H1 (cell line): ENCODE measurements at places on chromosomes 7 and 10. TPM values are rescaled to one million over a fixed set of nuclear protein-coding genes. Genes with fewer than 3 reads are reported as not detected.

MNX1 gene
- total RNA-seq, result 0.39 and 0.52 TPM in 2 replicates

CPA4 gene
- total RNA-seq, result not detected in 2 replicates

HOXA5 gene
- not detected in 2 replicates for total RNA-seq

C10orf67 gene
- total RNA-seq, result 0.11 TPM in 1 of 2 replicates, not detected in the other

GRCh38 chr7:54109501-54109900 lies 432.7 kb upstream of the VSTM2A start:
- H3K27ac ChIP-seq, result no peak overlapping the region
- H3K4me3 ChIP-seq, result no peak overlapping the region
- H3K4me1 ChIP-seq, result no peaks in the 10 kb centered on the region
- no peak for DNase-seq

DNA sequence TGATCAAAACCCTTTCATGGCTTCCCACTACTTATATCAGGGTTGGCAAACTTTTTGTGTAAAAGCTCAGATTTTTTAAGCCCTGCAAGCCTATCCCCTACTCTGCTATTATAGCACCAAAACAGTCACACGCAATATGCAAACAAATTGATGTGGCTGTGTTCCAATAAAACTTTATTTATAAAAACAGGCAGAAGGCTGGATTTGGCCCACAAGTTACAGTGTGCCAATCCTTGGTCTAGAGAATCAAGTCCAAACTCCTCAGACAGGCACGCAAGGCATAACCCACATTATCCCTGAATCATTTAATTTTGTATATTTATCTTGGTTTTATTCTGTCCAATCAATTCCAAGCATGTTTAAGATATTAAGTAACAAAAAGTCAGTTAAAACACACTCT lies 71.9 kb downstream of the SGMS1 start:
- H3K36me3 ChIP-seq, result no peaks in the 10 kb centered on the region
- H3K27me3 ChIP-seq, result no peaks in the 10 kb centered on the region
- H3K27ac ChIP-seq, result no peak overlapping the region
- no peak for DNase-seq

DNA sequence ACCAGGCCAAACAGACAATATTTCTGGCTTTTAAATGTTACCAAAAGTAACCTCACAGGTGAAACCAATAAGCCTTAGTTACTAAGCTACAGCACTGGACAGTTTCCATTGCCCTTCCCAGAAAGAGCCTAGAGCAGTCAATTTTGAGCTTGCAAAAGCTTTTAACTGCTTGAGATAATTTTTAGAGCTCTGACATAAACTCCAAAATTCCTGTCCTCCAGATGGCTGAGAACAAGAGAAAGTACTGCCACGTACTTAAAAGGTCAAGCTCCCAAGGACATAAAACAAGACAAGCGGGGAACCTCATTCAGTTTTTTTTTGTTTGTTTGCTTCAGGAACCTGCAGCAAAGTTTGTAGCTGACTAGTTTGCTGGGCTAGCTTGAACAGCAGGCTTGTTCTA lies 54.1 kb downstream of the BBS9 start:
- H3K27ac ChIP-seq, result no peak overlapping the region
- DNase-seq, result no peak
- no peaks in the 10 kb centered on the region for H3K4me1 ChIP-seq
- H3K36me3 ChIP-seq, result no peaks in the 10 kb centered on the region
- H3K4me3 ChIP-seq, result no peak overlapping the region

DNA sequence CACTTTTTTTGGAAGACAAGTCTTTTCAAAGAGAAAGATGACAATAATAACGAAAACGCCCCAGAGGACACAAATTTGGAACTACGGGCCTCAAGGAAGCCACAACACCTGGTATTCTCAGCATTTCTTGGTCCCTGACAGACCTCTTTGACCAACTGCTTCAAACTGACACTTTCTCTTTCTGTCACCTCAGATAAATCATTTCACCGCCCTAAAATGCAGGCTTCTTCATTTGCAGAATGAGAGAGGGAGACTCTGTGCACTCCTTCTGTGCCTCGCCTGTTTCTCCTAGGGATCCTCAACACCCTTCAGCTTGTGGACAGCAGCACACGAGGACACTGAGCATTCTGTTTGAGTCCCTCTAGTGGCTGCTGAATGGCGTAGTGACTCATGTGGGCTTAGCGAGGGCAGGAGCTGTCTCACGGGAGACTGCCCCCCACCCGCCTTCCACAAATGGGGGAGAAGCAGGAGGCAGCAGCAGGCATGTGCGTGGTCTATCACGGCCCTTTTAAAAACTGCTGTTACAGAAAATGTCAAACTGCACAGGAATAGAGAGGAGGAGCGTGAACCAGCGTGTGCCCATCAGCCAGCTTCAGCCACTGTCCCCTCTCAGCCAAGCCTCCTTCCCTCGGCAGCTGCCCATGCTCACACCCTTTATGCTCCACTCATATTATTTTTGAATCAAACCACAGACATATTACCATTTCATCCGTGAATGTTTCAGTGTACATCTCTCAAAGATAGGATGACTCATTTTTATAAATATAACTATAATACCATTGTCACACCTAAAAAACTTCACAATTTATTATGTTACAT lies 41.4 kb downstream of the GSDME start:
- DNase-seq, result peak; percentile 56
- H3K27me3 ChIP-seq, result no peaks in the 10 kb centered on the region
- H3K4me1 ChIP-seq, result no peaks in the 10 kb centered on the region
- no peaks in the 10 kb centered on the region for H3K36me3 ChIP-seq

DNA sequence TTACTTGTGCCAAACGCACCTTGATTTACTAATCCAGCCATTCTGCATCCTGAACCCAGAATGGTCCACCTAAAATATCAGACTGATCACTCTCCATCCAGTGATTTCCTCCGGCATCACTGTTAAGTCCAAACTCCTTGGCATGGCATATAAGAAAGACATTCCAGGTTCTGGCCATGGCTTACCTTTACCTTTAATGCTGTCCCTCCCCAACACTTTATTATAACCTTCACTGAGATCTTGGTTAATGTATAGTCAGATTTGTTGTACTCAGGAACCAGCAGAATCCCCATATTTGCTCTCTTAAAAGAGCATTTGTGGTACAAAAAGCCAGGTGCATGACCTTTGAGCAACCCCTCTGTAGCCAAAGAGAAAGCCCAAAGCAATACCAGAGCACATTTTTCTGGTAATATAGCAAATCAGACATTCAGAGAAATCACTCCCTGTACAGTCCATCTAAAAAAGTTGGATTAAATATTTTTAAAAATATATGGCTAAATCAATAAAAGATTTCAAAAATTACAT lies 10.2 kb downstream of the UMAD1 start:
- peaks cover 3% of the 10 kb centered on the region for H3K4me1 ChIP-seq
- no peak overlapping the region for H3K27ac ChIP-seq
- no peaks in the 10 kb centered on the region for H3K36me3 ChIP-seq
- H3K4me3 ChIP-seq, result no peak overlapping the region

DNA sequence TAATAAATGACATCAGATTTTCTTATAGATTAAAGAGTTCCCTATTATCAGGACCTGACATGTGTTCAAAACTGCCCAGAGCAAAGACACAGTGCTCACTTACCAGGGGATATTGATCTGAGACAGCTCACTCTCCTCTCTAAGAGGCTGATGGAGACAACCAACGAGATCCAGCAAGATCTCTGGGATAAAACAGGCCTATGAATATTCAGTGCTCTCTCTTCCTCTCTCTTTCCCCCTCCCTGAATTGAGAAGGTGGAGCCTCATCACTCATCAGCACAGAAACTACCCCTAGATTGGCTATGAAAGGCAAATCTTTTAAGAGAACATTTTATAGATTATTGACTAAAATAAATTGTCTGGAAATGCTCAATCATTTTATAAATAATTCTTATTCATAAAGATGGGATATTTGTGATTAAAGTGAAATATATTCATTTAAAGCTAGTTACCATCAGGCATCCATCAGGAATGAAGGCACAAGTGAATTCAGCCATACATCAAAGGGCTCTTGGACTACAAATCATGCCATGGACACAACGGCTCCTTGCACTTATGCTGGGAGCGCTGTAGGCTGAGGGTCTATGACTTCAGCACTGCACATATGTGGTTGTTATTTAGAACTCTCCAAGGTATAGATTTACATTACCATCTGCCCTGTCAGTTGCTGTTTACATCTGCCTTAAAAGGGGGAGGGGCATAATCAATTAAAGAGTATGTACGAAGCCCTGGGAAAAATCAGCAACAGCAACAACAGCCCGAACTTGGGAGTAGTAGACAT lies 3.4 kb upstream of the PPP1R17 start:
- no peak for DNase-seq
- no peak overlapping the region for H3K27ac ChIP-seq
- H3K4me1 ChIP-seq, result peaks cover 12% of the 10 kb centered on the region; the same call in 1 of the 2 replicates
- H3K36me3 ChIP-seq, result no peaks in the 10 kb centered on the region
- H3K4me3 ChIP-seq, result no peak overlapping the region
- no peaks in the 10 kb centered on the region for H3K27me3 ChIP-seq

- H3K4me3 ChIP-seq, result no peak overlapping the region
- H3K27me3 ChIP-seq, result no peaks in the 10 kb centered on the region
- no peaks in the 10 kb centered on the region for H3K36me3 ChIP-seq
- no peaks in the 10 kb centered on the region for H3K4me1 ChIP-seq
- no peak overlapping the region for H3K27ac ChIP-seq
Measured at GRCh38 chr10:114499630-114500190, 95.4 kb upstream of the AFAP1L2 start.

- no peak overlapping the region for H3K4me3 ChIP-seq
- H3K36me3 ChIP-seq, result no peaks in the 10 kb centered on the region
- H3K27me3 ChIP-seq, result no peaks in the 10 kb centered on the region
- H3K27ac ChIP-seq, result no peak overlapping the region
- peaks cover 7% of the 10 kb centered on the region; the same call in 1 of the 2 replicates for H3K4me1 ChIP-seq
- no peak for DNase-seq
Measured at GRCh38 chr7:105766421-105767073, 109.9 kb downstream of the ATXN7L1 start.

- no peak overlapping the region for H3K27ac ChIP-seq
- DNase-seq, result no peak
- no peaks in the 10 kb centered on the region for H3K27me3 ChIP-seq
- H3K36me3 ChIP-seq, result no peaks in the 10 kb centered on the region
Measured at GRCh38 chr7:155860840-155861479, 48.7 kb upstream of the SHH start.

- no peaks in the 10 kb centered on the region for H3K36me3 ChIP-seq
- no peak overlapping the region for H3K27ac ChIP-seq
- DNase-seq, result no peak
- no peak overlapping the region for H3K4me3 ChIP-seq
- H3K27me3 ChIP-seq, result no peaks in the 10 kb centered on the region
Measured at GRCh38 chr10:67297637-67298181, 371.9 kb downstream of the LRRTM3 start.

DNA sequence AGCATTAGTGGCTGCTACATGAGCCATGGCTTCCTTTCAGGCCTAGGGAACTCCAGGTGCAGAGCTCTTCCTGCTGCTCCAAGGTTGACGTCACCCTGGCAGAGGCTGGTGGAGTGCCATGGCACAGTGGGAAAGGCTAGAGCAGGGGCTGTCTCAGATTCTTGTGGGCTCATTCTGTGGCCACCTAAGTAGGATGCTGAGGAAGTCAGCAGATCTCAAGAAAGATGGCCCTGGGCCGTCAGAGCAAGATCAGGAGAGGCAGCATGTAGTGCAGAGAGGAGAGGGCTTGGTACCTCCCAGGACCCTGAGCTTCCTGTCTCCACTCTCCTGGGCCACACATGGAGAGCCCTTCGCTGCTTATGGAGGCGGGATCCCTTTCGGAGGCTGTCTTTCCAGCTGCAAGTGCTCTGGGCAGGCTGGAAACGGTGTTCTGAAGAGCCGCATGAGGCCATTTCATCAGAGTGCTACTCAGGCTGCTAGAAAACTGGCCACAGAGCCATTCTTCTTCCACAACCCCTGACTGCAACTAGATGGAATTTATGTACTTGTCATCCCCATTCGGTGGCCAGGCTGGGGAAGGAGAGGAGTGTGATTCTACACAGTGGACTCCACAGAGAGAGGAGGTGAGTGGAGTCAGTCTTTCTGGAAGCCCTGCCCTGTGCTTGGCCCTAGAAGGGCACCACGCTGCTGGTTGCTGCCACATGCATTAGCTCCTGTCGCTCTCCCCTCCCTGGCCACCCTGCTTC lies 304.2 kb downstream of the RPS24 start:
- no peak overlapping the region for H3K4me3 ChIP-seq
- H3K27ac ChIP-seq, result no peak overlapping the region
- H3K27me3 ChIP-seq, result no peaks in the 10 kb centered on the region
- no peaks in the 10 kb centered on the region for H3K4me1 ChIP-seq

DNA sequence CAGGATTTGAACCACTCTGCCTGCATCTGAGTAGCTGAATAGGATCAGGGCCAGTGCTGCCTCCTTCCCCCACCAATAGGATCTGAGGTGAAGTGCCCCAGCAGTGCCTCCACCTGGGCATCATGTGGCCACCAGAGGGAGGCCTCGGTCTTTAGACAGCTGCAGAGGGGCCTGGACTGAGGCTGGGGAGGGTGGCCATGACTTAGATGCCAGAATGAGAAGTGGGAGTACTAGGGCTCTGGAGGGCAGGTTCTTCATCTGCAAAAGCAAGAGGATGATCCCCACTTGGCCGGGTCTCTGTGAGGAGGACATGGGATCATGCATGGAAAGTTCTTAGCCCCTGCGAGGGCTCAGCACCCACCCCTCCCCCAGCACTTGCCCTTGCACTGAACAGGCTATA lies 56.9 kb downstream of the NEUROG3 start:
- no peak overlapping the region for H3K4me3 ChIP-seq
- no peaks in the 10 kb centered on the region for H3K27me3 ChIP-seq
- H3K36me3 ChIP-seq, result no peaks in the 10 kb centered on the region
- H3K4me1 ChIP-seq, result no peaks in the 10 kb centered on the region
- H3K27ac ChIP-seq, result no peak overlapping the region

- H3K27ac ChIP-seq, result no peak overlapping the region
- no peaks in the 10 kb centered on the region for H3K4me1 ChIP-seq
Measured at GRCh38 chr7:126608339-126608776, 644.4 kb downstream of the GRM8 start.

- H3K27ac ChIP-seq, result no peak overlapping the region
- H3K4me3 ChIP-seq, result no peak overlapping the region
- DNase-seq, result no peak
- H3K27me3 ChIP-seq, result no peaks in the 10 kb centered on the region
Measured at GRCh38 chr7:110521357-110521911, 569.5 kb upstream of the LRRN3 start.
